ENCODE measurements at places on chromosomes 6 and 20. TPM values are rescaled to one million over a fixed set of nuclear protein-coding genes. Genes with fewer than 3 reads are reported as not detected.

Gene SPAG4
- total RNA-seq = 18.6 TPM

Gene RBM24
- total RNA-seq = 16.2 TPM

Gene EMILIN3
- not detected for total RNA-seq

Gene CGA
- not detected for total RNA-seq
